ENCODE measurements at places on chromosomes 12 and 14.

DNA sequence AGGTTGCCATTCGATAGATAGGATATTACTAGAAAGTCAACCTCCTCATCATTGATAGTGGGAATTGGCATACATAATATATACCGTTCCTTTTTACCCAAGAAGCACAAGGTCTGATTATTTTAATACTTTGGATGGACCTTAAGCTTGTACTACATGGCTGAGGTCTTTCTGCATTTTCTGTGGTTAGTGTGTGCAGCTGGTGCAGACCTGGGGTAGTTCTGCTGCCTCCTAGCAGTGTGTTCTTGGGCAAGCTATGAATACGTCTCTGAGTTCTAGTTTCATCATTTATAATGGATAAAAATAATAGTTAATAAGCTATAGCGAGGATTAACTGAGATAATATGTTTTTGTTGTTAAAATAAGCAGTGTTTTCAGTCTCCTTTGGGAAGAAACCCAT, 2.2 kb downstream of the ZDHHC17 start:
- no peak for DNase-seq

GRCh38 chr12:112944024-112944690, 5.9 kb downstream of the OAS3 start:
- no peak for DNase-seq

DNA sequence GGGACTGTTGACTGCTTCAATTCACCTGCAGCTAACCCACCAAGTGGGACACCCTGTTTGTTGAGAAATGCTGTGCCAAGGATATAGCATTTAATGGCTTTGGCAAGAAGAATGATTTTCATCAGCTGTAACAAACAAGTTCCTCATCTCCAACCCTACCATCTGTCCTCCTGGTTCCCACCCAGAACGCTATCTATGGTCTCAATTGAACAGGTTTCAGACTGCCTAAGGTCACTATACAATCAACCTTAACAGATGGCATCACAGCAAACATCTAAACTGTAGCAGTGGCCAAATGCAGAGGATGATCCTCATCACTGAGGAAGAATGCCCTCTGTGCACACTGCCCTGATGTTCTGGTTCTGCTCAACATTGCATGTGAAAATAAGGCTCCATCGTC, 546.2 kb upstream of the FOXG1 start:
- DNase-seq, result no peak

DNA sequence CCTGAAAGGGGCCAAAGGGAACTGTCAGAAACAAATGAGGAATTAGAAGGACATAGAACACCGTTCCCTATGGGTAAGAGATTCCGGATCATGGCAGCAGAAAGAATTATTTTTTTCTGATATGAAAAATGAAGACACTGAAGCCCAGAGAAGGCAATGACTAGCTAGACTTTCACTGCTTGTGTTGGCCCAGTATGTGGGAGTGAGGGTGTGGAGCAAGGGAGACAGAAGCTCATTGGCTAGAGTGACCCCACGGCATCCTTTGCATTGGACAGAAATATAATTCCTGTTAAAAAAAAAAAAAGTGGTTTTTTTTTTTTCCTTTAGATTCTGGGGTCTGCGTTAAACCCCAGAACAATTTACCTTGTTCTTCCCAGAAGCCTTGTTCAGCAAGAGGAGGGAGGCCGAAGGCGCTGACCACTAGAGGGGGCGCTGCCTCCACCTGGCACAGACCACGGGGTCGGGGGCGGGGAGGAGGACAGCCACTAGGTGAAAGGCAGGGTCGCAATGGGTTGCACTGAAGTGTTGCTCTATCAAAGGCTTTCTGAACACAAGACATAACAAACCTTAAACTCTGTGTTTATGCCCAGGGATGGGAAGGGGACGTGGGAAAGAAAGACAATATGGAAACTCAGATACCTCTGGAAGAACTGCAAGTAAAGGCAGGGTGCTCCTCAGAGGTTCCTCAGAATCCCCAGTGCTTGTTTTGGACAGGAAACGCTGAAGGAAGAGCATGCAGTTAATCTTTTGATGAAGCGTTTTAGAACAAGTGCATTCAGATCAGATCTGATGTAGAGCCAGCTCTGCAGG, 156.8 kb downstream of the KCNA5 start:
- peak; percentile 57 for DNase-seq

DNA sequence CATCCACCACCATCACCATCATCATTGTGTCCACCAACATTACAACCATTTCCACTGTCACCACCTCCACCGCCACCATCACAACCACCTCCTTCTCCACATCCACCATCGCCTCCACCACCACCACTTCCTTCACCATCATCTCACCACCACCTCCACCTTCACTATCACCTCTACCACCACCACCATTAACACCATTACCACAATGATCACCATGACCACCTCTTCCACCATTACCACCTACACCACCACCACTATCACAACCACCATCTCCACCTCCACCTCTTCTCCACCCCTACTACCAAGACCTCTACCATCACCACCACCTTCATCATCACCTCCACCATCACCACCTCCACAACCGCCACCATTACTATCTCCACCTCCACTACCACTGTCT, 16.4 kb downstream of the ISCU start:
- no peak for DNase-seq

GRCh38 chr12:12786706-12787601, 1.5 kb downstream of the APOLD1 start:
- DNase-seq, result peak; percentile 73

- DNase-seq, result peak; percentile 65
These were observed 287.3 kb downstream of the BCL11B start for GRCh38 chr14:98984719-98985041.

- peak; percentile 71 for DNase-seq
These were observed 62.3 kb downstream of the PTPN21 start for GRCh38 chr14:88492272-88493089.

DNA sequence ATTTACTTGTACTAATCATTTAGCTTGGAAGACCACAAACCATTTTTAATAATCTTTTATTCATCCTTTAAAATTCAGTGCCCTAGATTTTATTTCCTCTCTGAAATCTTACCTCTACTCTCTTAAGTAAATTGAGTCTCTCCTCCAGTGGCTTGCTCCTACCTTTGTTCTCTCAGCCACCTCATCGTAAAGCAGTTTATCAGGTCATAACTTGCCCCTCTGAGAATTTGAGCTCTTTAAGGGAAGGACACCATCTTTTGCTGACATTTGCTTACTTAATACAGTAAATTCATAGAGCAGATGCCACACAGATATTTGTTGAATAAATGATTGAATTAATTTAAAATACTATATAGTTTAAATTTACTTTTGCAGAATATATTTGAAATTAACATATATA, 794.3 kb downstream of the C12orf50 start:
- DNase-seq, result no peak

DNA sequence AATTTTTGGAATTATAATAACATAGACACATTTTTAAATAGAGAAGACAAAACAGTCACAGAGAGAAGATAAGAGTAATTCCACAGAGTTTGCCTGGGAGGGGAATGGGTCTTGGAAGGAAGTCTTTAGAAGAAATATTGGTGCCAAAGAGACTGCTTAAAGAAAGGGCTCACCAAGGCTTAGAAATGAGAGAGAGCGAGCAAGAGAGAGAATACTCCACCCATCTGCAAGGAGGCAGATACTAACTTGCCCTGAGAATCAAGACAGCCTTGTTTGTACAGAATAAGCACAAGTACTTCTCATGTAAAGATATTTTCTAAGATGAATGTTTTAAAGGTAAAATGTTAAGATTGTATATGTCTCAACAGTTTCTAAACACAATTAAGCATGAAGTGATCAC, 165.5 kb downstream of the SLC38A4 start:
- no peak for DNase-seq

DNA sequence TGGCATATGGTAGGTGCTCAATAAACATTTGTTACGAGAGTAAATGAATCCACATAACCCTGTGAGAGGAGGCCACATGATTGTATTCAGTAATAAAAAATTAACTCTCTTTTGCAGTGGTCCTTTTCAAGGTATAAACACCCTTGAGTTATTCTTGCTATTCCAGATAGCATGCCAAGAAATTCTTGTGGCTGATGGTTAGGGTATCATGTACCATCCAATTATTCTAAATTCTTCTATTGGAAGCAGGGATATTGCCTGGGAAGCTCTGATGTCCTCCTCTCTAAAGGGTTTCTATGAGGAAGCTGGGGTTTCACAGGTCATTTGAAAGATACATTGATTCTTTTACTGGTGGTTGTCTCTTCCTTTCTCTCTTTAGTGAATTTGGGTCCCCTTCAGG, 10.1 kb downstream of the AKAP6 start:
- DNase-seq, result no peak

GRCh38 chr14:105316968-105317510, 2.5 kb downstream of the PACS2 start:
- DNase-seq, result no peak

DNA sequence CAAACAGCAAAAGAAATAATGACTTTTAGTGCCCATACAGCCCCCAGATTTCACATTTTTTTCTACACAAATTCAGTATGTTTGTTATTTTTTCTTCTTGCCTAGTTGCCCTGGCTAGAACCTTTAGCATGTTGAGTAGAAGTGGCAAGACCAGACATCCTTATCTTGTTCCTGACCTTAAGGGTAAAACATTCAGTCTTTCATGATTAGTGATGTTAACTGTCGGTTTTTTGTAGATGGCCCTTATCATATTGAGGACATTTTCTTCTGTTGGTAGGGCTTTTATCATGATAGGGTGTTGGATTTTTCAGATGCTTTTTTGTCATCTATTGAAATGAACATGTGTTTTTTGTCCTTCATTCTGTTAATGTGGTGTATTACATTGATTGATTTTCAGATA, 17.1 kb downstream of the IRAK3 start:
- DNase-seq, result no peak

DNA sequence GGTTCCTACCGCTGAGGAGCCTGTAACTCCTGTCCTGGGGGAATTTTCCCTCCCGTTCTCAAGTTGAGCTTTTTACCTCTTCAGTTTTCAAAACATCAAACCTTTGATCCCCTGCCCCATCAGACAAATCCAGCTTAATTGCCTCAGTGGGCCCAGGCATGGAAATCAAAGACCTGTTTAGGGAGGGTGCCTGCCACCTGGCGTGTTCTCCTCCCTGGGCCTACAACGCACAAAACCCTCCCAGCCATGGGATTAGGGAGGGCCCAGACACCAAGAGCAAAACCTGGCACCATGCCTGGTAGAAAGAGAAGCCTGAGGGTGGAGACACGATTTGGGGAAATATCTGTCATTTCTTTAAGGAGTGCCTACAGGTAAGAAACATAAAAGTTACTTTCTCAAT, 672.9 kb downstream of the BCL11B start:
- no peak for DNase-seq

DNA sequence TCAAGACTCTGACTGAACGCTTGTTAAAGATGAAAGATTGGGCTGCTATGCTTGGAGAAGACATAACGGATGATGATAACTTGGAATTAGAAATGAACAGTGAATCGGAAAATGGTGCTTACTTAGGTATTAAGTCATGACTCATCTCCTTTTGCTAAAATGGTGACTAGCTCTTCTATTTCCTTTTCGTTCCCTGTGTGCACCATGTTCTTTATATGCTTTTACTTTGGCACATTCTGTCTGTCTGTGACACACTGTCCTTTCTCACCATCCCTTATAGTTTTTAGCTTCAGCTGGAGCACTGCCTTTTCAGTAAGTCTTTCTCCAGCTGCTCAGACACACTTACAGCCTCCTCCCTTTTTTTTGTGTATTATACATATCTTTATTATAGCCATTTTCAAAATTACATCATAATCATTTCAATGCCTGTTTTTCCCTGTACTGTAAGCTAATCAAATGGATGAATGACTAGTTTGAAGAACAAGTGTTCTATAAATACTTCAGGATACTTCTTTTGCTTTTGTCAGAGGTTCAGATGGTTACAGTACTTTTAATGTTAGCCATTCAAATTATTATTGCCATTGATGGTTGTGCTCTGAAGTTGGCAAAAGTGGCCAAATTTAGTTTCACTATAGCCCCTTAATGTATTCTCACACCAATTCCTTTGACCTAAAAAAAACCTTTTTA, 68.6 kb downstream of the MIA2 start:
- no peak for DNase-seq

DNA sequence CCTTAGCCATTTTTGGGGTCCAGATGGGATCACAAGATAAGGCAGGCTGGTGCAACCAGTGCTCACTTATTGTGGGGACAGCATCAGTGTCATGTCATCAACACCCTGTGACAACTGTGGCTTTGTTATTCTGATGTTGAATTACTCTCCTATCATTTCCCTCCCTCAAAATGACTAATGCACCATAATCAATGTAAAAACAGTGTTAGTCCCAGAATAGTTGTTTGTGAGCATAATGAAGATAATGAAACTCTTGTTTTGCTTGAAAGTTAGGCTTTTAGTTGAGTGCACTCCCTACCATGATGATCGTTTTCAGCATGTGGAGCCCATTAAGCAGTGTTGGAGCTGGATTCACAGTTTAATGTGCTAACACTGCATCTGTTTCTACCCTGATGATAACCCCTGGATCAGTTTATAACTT, 151.4 kb downstream of the TMTC2 start:
- DNase-seq, result no peak

- DNase-seq, result no peak
These were observed 290.8 kb upstream of the SRRM4 start for GRCh38 chr12:118690506-118690905.

DNA sequence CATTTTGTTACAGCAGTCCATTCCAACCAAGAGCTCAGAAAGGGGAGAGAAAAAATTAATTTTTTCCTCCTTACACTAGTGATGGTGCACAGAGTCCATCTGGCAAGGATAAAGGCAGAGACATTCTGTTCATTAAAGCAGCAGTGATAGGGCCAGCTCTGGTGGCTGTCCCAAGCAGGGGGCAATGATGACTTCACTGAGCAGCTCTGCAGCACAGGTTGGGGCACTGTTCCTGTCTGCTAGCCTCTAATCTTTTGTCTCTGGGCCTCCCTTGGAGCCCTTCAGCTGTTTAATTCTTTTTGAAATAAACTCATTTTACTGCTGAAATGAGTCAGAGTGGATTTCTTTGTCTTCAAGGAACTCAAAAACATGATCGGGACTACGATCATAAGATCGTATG, 200.9 kb upstream of the PLXNC1 start:
- DNase-seq, result no peak

- no peak for DNase-seq
These were observed 3.9 kb downstream of the CD163 start for GRCh38 chr12:7499636-7500035.

GRCh38 chr12:92912052-92912451, 17.0 kb downstream of the EEA1 start:
- DNase-seq, result no peak

DNA sequence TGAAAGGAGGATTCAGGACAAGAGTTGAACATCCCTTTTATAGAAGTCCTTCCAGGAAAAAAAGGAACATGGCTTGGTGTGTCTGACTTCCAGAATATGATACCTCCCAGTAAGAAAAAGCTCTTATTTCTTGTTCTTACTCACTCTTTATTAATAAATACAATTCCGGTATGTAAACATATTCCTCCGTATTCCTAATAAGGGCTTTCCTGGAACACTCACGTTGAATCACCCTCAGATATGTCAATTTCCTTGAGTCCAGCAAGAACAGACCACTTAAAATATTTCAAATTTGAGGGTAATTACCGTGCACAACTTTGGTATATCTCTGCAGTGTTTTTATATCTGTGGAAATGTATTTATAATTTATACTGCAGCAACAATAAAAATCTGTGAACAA, 385.6 kb downstream of the SYT1 start:
- DNase-seq, result no peak

- no peak for DNase-seq
These were observed 82.3 kb downstream of the RIMBP2 start for GRCh38 chr12:130633771-130634170.

Measured in stimulated activated CD4-positive, alpha-beta T cell treated with anti-CD3 and anti-CD28 coated beads, Interleukin-2, amount 100 ng/mL, for 24 hours (primary cell).